EL (cell line): ENCODE measurements at places on chromosomes 1 and 21.
A peak's percentile ranks its signal among the peaks of the same experiment; 100 is the strongest.

DNA sequence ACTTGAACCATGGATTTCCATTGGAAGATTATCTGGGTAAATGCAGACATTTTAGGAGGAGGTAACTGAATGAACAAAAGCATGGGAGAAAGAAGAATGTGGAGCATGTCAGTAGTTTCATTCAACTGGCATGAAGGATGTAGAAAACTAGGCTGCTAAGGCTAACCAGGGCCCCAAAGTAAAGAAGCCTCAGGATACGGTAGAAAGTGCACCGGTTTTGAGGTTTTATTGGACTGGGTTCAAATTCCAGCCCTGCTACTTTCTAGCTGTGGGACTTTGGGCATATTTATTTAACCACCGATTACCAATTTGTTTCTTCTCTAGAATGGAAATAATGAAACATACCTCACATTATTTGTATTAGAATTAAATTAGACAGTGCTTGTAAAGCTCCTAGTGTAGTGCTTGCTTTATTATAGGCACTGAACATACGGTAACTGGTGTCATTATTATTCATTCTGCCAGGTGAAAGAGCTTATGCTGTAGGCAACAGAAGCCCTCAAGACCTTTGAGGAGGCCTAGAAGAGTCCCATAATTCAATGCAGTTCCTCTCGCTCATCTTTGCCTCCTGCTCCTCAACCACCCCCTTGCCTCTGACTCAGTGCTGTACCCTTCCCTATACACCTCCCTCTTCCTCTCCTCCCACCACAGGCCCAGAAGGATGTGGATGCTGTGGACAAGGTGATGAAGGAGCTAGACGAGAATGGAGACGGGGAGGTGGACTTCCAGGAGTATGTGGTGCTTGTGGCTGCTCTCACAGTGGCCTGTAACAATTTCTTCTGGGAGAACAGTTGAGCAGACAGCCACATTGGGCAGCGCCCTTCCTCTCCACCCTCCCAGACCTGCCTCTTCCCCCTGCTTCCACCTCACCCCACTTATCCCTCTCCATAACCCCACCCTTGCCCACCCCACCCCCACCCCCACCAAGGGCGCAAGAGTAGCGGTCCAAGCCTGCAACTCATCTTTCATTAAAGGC is 2.5 kb upstream of the CHTOP start:
- DNase-seq = no peak

DNA sequence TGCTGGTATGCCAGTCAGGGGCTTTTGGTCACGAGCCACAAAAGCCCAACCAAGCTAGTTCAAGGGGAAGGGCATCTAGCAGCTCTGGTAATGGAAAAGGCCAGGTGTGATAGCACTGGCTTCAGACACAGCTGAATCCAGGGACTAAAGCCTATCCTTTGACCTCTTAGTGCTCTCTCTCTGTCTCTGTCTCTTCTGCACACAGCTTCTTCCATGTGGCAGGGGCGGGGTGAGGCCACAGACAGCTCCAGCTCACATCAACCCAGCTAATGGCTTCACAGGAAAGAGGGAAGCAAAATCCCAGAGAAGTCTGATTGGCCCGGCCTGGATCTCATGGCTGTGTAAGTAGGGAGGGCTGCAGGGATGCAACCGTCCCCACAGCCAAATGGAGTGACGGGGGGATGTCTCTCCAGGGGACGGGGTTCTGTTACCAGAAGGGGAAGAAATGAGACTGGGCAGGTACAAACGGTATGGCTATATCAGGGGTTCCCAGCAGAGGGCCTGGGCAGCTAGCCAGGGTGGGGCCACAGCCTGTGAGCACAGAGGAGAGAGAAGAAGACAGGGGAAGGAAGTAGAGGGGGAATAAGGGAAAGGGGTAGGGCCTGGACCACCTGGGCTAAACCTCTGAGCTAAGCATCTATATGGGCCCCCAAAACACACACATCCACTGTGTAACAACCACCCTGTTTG is 42.4 kb downstream of the FBXO2 start:
- no peak for DNase-seq

- DNase-seq = no peak
Measured at GRCh38 chr1:40301066-40301465, 16.0 kb downstream of the COL9A2 start.

- DNase-seq = no peak
Measured at GRCh38 chr1:149846042-149846441, 53.3 kb upstream of the BOLA1 start.

DNA sequence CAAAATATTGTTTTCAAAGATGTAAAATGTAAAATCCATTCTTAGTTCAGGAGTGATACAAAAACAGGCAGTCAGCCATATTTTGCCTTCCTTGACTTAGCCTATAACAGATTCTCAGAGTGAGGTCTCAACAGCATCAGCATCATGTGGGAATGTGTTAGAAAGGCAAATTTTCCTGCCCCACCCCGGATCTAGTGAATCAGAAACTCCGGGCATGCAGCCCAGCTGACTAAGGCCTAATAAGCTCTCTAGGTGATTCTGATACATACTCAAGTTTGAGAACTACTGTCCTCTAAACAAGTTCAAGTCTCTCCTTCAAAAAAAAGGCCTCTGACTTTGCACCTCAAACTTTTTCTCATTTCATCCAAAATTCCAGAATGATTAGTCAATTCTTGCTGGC is 46.9 kb upstream of the PRRC2C start:
- peak; percentile 97 for DNase-seq
